Bronchial smooth muscle cell (primary cell): ENCODE measurements at places on chromosomes 11 and 22. TPM values are rescaled to one million over a fixed set of nuclear protein-coding genes. Genes with fewer than 3 reads are reported as not detected.

The PANX3 gene
- total RNA-seq = not detected in 2 replicates

The SLC37A4 gene
- 5.1 and 6.8 TPM in 2 replicates for total RNA-seq

The CBLIF gene
- total RNA-seq = not detected in 2 replicates

The OR8K3 gene
- not detected in 2 replicates for total RNA-seq

The C11orf87 gene
- 0.16 TPM in 1 of 2 replicates, not detected in the other for total RNA-seq

The MRPL17 gene
- total RNA-seq = 42.8 and 57.2 TPM in 2 replicates

The PHETA2 gene
- total RNA-seq = 10.4 and 20.0 TPM in 2 replicates

The PKP3 gene
- total RNA-seq = 1.5 and 3.2 TPM in 2 replicates

The MPST gene
- 26.4 and 34.7 TPM in 2 replicates for total RNA-seq

The SYTL2 gene
- 9.2 and 42.7 TPM in 2 replicates for total RNA-seq

The MCHR1 gene
- 0.63 and 2.9 TPM in 2 replicates for total RNA-seq

The OR51I1 gene
- total RNA-seq = 0.60 TPM in 1 of 2 replicates, not detected in the other

The ZDHHC5 gene
- total RNA-seq = 18.4 and 20.0 TPM in 2 replicates

The OR5P2 gene
- not detected in 2 replicates for total RNA-seq
